ENCODE measurements at places on chromosomes 6 and 20.

DNA sequence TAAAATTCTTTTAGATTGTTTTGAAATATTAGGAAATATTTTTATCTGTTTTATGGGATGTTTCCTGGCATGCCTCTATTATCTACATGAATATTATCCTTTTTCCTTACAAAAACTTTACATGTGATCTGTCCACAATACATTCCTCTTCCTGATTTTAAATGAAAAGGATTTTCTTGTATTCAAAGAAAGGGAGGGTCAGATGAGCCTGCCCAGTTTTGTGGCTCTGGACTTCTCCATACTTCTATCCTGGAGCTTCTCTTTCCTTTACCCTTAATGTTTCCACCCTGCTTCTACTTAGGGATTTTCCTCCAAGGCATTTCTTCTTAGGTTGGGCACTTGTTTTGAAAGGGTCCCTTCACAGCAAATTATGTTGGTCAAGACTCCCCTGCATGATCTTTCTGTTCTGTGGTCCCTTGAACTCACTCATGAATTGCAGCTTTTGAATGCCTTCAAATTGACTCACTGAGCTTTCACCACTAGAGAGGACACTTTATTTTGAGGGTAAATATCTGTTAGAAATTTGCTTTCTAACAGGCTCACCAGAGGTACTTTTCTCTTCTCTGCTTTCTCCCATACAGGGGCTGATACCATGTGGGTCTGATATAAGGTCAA, 104.9 kb downstream of the CENPW start:
- DNase-seq = no peak

DNA sequence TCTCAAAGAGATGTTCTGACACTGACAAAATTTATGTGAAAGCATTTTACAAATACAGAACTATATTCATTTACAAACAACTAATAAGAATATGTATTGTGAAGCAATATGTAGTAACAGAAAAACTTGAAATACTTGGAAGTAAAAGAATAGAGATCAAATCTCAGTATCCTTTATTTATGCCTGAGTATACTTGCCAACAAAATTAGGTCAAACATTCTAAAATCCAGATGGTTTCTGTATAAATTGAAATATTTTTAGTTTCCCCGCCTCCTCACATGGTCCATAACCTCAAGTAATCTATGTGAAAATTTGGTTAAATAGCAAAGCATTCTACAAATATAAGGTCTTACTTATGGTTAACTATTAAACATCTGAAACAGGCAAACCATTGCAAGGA, 545.4 kb downstream of the EYS start:
- DNase-seq = no peak

DNA sequence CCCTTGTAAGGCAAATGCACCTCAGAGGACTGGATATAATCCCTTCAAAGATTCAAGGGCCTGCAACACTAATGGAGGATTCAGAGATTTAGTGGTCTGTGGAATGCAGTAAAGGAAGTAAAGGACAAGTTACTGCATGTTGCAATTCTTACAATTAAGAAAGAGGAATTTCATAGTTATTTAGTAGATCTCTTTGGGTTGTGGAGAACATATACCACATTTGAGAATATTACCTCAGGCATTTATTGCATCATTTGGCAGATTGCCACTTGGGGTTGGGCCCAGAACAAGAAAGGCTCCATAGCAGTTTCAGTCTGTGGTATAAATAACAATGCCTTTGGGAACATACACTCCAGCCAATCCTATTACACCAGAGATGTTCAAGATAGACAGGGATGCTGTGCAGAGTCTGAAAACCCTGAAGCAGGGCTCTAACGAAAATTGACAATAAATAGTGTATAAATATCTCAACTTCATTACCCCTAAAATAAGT, 20.9 kb upstream of the EPM2A start:
- no peak for DNase-seq

DNA sequence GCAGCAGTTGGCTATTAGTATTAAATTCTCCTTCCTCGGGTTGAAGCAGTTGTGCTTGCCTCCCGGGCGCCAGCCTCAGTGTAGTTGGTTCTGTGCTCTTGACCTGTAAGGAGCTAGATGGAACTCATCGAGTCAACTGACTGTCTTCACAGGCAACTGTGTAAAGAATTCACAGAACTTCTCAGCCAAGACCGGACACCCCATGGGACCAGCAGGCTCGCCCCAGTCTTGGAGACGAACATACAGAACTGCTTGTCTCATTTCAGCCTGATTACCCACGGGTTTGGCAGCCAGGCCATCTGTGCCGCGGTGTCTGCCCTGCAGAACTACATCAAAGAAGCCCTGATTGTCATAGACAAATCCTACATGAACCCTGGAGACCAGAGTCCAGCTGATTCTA, 8.5 kb downstream of the TFAP2C start:
- no peak for DNase-seq

- DNase-seq = peak; percentile 22
These were observed 1.1 kb downstream of the EIF2S2 start for GRCh38 chr20:34110745-34111641.

DNA sequence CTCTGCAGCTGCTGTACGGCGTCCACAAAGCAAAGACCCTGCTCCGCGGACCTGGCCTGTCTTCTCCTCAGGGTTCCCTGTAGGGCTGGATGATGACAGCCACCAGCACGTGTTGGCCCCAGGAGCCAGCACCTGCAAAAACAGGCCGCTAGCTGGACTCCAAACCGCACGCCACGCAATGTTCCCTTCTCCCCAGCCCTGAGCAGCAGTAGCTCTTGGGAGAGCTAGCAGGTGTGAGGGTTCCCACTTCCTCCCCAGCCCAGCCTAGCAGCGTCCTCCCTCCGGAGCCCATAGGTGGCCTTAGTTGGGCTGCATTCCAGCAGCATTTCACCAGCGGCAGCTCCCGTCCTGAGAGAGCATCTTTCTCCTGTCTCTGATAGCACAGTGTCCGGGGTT, 42.3 kb downstream of the DACT2 start:
- no peak for DNase-seq

- DNase-seq = no peak
These were observed 30.4 kb downstream of the SLC2A4RG start for GRCh38 chr20:63769891-63770474.

- no peak for DNase-seq
These were observed 192.6 kb upstream of the CST7 start for GRCh38 chr20:24756292-24757025.

DNA sequence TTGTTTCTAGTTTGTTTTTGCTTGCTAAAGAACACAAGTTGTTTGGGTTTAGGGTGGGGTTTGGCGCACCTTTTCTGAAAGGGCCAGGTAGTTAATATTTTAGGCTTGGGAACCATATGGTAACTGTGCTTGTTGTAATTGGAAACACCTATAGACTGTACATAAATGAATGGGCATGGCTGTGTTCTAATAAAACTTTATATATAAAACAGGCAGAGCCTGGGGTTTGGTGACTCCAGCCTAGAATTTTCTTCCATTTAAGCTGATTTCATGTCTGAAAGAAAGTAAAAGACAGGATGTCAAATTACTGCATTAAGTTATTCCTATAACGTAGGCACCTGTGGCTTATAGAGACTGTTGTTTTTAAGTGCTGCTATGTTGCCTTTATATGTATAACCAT, 36.1 kb upstream of the MAPK13 start:
- no peak for DNase-seq

GRCh38 chr6:1930356-1930755, 315.0 kb downstream of the GMDS start:
- no peak for DNase-seq

DNA sequence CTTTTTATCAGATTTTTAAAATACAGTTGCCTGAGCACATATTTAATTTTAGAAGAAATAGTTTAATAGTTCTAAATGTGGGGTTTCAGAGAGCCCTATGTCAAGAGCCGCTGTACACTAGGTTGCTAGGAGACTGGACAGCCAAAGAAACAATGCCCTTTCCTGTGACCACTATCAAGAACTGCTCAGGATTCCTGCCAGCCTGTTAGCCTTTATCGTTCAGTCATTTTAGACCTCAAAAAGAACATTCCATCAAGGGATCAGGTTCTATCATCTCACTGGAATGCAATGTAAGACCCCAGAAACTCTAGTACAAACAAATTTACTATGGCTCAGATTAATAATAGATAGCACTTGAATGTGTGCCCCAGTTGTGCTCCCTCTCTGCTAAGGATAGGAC, 181.2 kb upstream of the CCN2 start:
- no peak for DNase-seq

DNA sequence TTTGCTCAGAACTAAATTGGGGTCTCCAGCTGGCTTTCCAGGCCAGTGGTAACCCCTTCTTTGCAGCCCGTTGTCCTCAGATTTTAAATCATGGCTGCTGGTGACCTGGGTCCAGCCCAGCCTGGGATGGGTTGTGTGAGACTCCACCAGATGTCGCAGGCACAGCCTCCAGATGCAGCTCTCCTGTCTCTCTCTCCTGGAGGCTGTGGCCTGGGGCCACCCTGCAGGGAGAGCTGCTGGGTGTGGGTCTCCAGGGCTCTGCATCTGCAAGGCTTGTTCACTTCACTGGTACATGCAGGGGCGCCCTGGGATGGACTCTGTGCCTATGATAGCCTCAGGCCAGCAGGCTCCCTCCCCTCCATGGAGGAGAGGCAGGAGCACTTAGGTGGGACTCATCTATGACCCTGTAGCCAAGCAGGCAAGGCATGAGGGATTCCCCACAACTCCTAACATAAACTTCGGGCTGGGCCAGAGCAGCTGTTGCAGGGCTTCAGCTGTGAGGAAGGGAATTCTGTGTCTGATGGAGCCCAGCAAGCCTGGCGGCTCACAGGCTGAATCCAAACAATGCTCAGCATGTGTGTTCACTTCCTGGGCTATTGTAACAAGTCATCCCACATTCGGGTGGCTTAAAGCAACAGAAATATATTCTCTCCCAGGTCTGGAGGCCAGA, 94.7 kb upstream of the NXT1 start:
- DNase-seq = no peak

- peak; percentile 76 for DNase-seq
These were observed 6.4 kb upstream of the SLC12A5 start for GRCh38 chr20:46022411-46023147.

DNA sequence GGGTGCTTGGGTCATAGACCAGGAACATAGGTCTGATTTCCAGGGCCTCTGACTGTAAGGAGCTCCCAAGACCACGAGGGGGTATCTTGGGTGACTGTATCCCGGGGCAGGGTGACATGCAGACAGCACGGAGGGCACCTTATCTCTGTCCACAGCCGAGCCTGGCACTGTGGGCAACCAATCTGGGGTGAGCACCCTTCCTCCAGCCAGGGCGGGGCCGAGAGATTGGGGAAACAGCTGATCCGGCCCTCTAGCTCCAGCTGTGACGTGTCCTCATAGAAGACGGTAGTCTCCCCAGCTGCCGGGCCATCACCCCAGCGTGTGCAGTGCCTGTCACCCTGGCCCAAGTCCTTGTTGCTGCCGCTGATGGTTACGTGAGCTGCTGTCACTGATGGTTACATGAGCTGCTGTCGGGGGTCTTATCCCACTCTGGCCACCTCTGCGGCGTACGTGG, 139.6 kb upstream of the RNF24 start:
- no peak for DNase-seq

DNA sequence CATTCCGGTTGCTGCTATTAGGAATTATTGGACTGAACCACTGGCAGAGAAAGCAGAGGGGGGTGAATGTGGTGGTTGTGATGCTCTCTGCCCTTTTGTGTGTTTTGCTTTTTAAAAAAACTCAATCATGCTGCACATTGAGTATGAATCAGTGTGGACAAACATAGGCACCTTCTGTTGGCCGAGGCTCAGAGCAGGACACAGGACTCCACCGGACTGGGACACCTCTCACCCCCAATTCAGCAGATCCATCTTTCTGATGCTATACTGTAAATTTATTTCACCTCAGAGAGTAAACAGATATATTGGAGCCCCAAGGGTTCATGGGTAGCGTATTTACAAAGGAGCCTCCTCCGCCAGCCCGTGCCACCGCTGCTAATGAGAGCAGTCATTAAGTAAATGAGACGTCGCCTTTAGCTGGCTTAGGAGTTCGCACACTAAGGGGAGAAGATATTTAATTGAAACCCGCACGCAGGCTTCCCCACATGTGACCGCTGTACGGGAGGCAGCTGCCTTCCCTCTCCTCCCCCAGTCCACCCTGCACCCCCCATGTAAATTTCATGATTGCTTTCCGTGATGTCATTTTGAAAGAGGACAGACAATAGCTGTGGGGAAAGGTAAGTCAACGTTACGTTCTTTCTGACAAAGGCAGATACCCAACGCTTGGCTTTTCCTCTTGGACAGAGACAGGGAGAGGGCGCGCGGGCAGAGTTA, at the start of gene MYT1:
TSS of gene MYT1 (plus strand) at position 330 of the 714 bp plus-strand sequence. CDS start 34,410 bp downstream, outside the sequence.
- DNase-seq = no peak

DNA sequence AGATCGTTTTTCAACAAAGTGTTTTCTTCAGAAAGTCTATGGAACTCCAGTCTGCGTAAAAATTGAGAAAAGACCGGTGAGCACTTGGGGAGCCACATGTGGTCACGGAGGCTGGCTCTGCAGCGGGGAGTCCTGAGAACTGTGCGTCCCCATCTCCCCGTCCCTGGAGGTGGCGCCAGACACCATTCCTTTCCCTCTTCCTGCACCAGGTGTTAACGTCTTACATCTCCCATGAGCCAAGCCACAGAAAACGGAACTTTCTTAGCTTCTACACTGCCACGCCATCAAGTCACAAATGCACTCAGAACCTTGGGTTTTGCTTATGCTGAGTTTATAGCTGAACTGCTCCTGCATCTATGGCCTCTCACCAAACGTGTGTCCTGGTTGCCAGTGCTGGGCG, 62.6 kb downstream of the GINS1 start:
- peak; percentile 24 for DNase-seq

- DNase-seq = no peak
These were observed 55.1 kb downstream of the STAU1 start for GRCh38 chr20:49132995-49133478.

GRCh38 chr6:22448291-22448711, 121.1 kb upstream of the HDGFL1 start:
- DNase-seq = no peak

DNA sequence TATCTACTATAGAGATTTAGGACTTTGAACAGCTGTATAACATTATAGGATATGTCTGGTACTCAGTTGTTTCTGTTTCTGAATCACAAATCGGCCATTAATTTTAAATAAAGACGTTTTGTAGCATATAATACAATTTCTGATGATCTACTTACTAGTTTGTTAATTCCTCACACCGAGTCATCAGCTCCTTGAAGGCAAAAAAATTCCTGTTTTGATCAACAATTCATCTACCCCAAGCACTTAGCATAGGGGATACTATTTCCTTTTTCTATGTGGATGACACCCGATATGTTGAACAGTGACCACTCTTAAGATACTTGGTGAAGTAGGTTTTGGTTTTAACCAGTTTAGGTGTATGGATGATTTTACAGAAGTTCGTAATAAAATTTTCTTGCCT, 107.3 kb downstream of the NCOA3 start:
- DNase-seq = no peak

All from activated naive CD4-positive, alpha-beta T cell treated with Interleukin-2 at 50 U/mL for 16 hours (primary cell).